AG08396 (cell line): ENCODE measurements at places on chromosomes 7 and 10.

- DNase-seq: no peak
These were observed 877.2 kb downstream of the CNTNAP2 start for GRCh38 chr7:146993764-146994163.

DNA sequence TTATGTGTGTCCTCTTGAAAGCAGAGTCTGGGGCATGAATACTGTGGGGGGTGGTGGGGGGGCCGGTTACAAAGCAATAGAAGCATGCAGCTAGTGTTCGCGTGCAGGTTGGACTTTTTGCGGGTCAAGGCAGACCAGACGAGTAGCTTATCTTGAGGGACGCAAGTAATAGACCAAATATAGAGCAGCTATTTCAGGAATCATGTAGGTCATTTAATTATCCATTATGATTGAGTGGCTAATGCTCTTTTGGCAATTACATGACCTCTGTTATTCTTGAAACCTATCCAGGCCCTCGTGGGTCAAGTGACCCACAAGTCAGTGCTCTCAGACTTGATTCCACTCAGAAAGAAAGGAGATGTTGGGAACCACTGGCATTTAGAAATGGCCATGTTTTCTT, 93.0 kb downstream of the BTRC start:
- DNase-seq: no peak

DNA sequence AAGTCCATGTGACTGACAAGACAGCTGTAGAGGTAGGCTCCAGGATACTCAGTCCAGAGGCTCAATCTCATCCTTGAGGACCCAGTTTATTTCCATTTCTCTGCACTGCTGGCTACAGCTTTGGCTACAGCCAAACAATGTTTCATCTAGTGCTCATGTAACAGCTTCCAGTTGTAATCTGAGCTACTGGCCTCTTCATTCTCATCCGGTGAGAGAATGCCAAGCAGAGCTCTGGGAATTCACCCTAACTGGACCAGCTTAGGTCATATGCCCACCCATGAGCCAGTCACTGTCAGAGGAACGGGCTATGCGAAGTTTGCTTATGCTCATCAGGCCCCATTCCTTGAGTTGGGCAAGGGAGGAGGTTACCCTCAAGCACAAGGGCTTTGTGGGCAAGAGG, 192.9 kb downstream of the EVX1 start:
- DNase-seq: peak; percentile 27

DNA sequence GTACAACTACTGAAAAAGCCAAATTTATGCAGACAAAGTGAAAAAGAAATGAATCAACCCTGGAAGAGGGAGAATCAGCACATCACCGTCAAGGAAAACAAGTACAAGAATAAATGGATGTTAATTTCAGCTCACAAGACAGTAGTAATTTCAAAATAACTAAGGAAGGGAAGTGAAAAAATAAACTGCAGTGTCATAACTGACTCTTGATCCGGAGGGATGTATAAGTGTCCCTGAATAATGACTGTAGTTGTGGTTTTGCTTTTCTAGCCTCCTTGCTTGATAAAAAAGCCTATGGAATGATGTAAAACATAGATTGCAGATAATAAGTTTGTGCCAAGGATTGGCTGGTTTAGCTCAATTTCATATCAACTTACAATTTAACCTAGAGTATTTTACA, 721.1 kb upstream of the C7orf33 start:
- DNase-seq: no peak

DNA sequence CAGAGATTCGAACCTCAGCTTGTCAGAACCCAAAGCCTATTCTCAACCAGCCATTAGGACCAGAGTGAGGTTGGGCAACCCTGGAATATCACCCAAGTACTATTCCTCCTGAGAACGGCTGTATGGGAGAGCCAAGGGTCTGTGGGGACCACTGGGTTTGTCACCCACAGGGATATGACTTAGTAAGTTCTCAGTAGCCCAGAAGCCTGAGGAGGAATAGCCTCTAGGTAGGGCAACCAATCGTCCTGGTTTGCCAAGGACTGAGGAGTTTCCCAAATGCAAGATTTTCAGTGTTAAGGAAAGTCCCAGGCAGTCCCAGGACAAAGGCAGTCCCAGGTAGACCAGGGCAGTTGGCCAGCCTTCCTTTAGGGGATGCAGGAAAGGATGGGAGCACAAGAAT, 46.7 kb downstream of the PNLIPRP2 start:
- DNase-seq: no peak

DNA sequence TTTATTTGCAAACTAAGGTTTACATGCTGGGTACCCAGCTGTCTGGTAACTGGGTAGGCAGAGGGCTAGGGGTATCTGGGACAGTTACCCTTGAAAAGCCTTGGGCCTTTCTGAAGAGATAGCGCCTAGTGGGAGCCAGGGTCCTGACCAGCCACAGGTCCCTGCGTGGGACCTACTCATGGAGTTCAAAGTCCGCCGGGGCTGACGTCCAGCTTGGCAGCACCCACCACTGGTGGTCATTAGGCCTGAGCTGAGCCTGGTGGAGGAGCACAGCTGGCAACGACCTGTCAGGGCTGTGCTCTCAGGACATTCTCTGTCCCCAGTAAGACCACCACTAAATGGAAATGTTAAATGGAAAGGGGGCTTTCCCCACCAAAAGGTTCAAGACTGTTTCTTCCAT, 20.0 kb downstream of the GUSB start:
- DNase-seq: no peak

DNA sequence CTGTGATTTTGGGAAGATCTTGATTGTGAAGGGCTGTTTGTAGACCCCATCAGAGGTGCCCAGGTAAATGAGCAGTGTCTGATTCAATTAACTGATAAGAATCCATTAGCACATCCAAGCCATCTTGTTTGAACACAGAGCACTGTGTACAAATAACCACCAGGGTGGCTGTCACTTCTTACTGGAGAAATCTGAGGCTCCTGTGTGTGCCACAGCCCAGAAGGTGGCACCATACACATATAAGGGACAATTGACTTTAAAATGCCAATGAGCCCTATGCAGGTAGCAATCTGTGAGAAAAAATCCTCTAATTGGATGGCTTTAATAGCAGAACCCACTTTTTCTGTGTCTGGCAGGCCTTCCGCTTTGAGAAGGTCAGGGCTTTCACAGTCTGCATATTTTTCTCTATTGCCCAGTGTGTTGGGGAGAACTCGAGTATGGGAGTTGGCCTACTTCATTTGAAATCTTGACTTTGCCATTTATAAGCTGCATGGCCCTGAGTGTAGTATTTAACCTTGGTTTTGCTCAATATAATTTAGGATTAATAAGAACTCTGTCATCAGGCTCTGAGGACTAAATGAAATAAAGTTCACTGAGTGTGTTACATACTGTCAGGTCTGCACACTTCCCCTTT, 517.4 kb downstream of the CCSER2 start:
- no peak for DNase-seq

GRCh38 chr7:7761974-7762779, 43.8 kb upstream of the RPA3 start:
- peak; percentile 7 for DNase-seq

DNA sequence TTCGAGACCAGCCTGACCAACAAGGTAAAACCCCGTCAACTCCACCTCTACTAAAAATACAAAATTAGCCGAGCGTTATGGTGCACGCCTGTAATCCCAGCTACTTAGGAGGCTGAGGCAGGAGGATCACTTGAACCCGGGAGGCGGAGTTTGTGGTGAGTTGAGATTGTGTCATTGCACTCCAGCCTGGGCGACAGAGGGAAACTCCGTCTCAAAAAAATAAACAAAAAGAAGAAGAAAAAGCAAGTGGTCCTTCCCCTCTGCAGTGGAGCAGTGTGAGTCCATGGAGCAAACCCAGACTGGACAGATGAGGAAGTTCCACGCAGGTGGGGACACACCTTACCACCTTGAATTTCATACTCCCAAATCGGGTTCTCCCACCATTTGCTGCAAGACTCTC, 13.1 kb upstream of the SERPINE1 start:
- no peak for DNase-seq

GRCh38 chr7:143456992-143457793, 13.9 kb downstream of the TAS2R60 start:
- DNase-seq: peak; percentile 18

DNA sequence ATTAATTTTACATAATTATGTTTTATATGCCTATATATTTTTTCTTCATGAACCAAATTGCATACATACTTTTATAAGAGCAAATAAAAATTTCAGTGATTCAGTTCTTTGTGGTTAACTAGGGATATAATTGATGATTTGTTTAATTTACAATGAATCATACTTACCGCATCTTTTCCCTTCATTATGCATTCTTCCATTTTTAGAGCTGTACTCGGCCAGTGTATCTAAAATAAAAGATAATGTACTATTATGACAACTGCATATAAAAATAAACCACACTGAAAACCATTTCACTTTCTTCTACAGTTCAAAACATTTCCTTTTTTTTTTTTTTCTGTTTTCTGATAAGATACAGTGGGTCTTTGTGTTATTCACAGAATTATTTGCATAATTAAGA, 179.9 kb downstream of the SEMA3E start:
- peak; percentile 17 for DNase-seq

DNA sequence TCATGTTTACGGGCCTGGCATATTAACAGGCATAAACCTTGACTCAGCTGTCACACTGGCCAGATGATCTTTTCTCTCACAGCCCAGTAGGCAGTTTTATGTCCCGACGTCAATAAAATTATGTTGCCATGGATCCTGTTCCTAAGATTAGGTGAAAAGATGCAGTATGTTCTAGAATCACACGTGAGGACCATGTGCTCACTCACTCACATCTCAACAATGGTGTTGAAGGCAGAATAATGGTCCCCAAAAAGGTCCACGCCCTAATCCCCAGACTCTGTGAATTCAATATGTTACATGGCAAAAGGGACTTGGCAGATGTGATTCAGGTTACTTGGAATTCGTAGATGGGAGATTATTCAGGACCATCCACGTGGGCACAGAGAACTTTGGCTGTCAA, 3.5 kb downstream of the DOCK1 start:
- DNase-seq: no peak

GRCh38 chr10:120480848-120481247, 23.8 kb downstream of the PLPP4 start:
- DNase-seq: no peak

DNA sequence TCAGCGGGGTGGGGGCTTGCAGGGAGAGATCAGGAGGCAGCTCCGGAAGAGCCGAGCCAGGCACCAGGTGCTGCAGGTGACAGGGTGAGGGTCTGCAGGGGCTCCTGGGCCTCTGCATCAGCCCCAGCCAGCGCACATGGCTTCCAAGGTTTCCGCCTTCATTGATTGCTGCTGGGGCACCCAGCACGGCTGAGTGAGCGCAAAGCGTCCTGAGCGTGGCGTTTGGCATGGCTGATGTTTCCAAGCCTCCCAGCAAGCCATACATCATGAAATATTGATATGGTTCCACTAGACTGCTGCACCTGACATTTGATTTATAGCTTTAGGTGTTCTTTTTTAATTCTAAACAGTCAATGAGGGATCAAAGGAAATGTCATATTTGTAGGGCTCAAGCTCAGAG, 259.0 kb downstream of the WDR37 start:
- no peak for DNase-seq

GRCh38 chr10:22097696-22098095, 94.2 kb upstream of the DNAJC1 start:
- no peak for DNase-seq

- no peak for DNase-seq
These were observed 47.8 kb downstream of the IKZF1 start for GRCh38 chr7:50352282-50352681.

DNA sequence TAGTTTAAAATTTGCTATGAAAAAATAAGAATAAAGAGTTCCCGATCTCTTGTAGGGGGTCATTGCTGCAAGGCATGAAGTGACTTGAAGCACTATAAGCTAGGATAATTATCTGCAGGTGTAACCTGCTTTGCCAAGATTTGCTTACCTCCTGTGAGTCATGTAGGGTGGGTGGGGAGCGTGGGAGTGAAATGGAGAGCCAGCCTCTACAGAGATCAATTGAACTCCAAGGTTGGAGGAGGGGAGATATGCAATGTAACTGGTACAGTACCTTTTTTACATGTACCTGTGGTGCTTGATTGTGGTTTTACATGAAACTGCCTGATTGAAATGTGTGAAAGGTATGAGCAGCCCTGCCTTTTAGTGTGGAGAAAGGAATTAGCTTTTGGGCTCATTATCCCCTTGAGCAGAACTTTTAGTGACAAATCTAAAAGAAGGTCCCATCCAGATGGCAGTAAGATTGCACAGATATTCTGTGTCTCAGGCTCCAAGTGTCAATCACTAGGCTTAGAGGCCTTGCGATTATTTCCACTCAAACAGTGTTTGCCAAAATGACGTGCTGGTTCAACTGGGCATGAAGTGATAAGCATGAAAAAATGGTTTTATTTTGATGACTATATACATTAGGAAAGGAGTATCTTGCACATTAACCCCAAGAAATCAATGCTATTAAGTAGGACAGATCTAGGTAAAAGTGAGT, 138.6 kb upstream of the GRB10 start:
- DNase-seq: no peak

DNA sequence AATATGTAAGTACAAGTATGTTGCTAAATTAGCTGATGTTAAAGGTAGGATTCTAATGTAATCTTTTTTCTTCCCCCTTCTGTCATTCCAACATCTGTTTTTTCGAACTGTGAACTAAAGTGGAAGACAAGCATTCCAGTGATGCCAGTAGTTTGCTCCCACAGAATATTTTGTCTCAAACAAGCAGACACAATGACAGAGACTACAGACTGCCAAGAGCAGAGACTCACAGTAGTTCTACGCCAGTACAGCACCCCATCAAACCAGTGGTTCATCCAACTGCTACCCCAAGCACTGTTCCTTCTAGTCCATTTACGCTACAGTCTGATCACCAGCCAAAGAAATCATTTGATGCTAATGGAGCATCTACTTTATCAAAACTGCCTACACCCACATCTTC, 62.7 kb downstream of the WAC start:
- peak; percentile 15 for DNase-seq

- DNase-seq: no peak
These were observed 104.5 kb downstream of the TNS3 start for GRCh38 chr7:47477191-47478016.

DNA sequence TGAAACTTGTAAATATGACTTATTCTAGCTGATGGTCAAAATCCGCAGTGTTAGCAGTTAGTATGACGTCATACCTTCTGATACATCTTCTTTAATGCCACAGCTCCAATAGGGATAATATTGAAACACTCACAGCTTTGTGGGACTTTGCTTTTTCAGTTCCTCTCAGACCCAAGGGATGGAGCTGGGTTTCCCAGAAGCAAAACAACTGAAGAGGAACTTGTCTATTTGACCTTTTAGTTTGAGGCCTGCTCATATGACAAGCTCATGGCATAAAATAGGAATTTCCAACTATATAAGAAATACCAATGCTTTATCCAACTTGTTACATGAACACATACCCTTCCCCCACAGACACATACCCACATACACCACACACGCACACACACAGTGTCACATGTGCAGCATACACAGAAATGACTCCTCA, 31.6 kb upstream of the C10orf67 start:
- DNase-seq: no peak

GRCh38 chr7:51517187-51517586, 200.6 kb upstream of the COBL start:
- DNase-seq: no peak
